Mammary microvascular endothelial cell (primary cell): ENCODE measurements at places on chromosomes 7 and 10. TPM values are rescaled to one million over a fixed set of nuclear protein-coding genes. Genes with fewer than 3 reads are reported as not detected.

Gene TBX20
- not detected in 2 replicates for total RNA-seq

Gene PDE1C
- 7.2 and 9.5 TPM in 2 replicates for total RNA-seq

Gene CACNA2D1
- 10.3 and 18.3 TPM in 2 replicates for total RNA-seq

Gene CAMK2B
- total RNA-seq: 0.20 and 0.69 TPM in 2 replicates

Gene HOXA13
- not detected in 2 replicates for total RNA-seq

Gene ADIRF
- 34.7 and 71.8 TPM in 2 replicates for total RNA-seq

Gene PDE6C
- total RNA-seq: not detected in 2 replicates

Gene NUTM2E
- 0.05 TPM in 1 of 2 replicates, not detected in the other for total RNA-seq

Gene PTPRZ1
- not detected in 2 replicates for total RNA-seq

Gene SFTPA1
- not detected in 2 replicates for total RNA-seq
